T-helper 2 cell (primary cell): ENCODE measurements at places on chromosomes 6 and 20.

DNA sequence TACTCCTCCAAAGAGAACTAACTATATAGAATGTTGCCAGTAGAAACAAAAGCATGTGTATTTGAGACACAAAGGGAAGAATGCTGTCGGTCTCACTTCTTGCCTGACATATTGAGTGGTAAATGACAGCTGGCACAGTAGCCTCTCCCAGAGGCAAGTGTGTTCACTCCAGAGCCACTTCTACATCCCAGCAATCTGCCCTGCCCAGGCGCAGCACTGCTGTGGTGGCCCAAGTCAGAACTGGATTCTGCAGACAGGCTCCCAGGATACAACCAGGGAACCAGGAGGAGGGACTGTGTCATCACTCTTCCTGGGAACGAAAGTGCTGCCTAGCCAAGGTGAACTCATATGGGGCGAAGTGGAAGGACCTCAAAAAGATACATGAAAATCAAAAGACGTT is 103.2 kb upstream of the ARMC2 start:
- no peak for DNase-seq

- no peak for DNase-seq
Observed at GRCh38 chr20:50525681-50526080, 15.5 kb downstream of the PTPN1 start.

GRCh38 chr20:43691928-43692524 is 25.1 kb downstream of the MYBL2 start:
- DNase-seq = peak; percentile 61

DNA sequence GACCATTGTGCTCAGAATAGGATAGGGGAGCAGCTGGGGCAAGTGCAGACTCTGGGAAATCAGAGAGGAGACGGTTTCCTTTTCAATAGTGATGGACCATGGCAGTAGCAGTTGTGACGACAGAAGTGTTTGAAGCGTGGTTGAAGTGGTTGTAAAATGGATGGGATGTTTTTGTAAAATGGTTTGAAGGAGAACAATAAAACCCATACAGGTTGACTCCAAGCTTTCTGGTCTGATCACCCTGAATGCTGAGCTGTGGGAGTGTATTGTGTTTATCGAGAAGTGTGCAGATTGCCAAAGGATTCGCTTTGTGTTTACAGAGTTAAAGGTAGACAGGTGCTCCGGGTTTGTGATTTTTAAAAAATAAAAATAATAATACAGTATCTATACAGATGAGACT is 255.2 kb upstream of the SULF2 start:
- no peak for DNase-seq

- peak; percentile 60 for DNase-seq
Observed at GRCh38 chr20:4740774-4741431, 19.2 kb downstream of the PRND start.

DNA sequence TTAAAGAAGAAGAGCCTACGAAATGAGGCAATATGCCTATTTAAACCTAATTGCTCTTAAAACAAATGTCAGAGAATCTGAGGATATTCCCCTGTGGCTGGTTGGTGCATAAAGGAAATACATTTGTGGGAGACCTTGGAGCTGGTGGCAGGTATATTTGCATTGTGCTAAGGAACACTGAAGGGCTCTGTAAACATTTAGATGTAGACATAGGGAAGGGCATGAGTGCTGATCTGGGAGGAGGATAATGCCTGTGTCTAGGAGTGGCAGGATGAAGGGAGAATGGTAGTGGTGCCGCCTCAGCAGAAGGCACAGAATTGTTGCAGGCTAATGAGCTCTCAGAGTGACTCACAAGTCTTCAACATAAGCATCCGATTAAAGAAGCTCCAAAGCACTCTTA is 85.8 kb downstream of the CD164 start:
- no peak for DNase-seq

GRCh38 chr6:125574604-125575003 is 174.8 kb upstream of the HEY2 start:
- no peak for DNase-seq

GRCh38 chr6:109305028-109305427 is 77.2 kb downstream of the CD164 start:
- DNase-seq = no peak

- DNase-seq = no peak
Observed at GRCh38 chr20:17747431-17747846, 47.7 kb downstream of the BANF2 start.

DNA sequence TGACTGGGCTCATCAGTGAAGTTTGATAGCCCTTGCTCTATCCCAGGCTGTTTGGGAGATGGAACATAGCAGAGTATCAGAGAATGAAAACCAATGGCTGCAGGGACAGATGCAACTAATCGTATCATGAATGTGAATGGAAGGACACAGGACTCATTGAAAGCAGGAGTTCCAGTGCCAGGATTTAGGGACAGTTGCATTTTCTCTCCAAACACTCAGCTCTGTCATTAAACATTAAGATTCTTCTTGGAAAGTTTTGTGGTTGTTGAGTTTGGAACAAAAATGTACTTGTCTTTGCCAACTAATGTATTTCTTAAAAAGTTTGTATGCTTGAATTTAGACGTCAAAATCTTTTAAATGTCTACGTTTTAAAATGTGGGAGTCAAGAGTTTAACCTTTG is 31.0 kb upstream of the GSTA5 start:
- no peak for DNase-seq

- peak; percentile 1 for DNase-seq
Observed at GRCh38 chr6:107576852-107577251, 86.9 kb downstream of the SOBP start.

DNA sequence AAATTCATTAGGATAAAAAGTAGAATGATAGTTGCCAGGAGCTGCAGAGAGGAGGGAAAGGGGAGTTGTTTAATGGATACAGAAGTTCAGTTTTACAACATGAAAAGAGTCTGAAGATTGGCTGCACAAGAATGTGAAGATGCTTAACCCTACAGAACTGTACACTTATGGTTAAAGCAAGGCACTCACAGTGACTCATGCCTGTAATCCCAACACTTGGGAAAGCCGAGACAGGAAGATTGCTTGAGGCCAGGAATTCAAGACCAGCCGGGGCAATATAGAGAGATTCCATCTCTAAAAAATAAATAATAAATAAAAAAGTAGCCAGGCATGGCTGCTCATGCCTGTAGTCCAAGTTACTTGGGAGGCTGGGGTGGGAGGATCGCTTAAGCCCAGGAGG is 174.0 kb downstream of the TASP1 start:
- DNase-seq = no peak

DNA sequence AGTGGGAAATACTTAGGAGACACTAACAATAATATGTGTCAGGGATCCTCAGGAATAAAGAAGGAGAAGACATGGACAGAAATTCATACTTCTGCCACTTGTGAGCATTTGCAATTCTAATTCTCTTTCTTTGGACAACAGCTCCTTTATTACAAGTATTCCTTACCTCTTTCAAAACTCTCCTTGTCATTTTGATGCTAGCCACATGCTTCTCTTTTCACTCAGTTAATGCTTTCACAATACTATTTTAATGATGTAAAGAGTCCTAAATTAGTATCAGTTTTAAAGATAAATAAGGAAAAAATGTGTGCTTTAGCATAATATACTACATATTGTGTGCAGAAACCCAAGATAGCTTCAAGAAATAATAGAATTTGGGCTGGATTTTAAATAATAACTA is 62.5 kb downstream of the AHI1 start:
- DNase-seq = no peak

DNA sequence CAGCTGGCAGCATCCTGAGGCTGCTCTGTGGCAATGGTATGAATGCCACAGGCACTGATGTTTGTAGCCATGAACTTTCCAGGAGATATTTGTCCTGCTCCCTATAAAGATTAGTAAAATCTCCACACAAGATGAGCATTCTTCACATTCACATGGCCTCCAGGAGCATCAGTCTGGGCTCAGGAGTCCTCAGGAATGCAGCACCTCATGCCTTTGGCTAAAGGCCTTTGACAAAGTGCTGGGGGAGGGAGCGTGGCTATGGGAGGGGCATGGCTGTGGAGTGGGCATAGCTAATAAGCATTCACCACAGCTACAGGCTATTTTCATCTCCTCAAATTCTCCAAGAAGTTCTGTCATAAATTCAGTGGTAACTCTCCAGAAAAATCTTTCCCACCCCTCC is 90.5 kb upstream of the LY86 start:
- no peak for DNase-seq

DNA sequence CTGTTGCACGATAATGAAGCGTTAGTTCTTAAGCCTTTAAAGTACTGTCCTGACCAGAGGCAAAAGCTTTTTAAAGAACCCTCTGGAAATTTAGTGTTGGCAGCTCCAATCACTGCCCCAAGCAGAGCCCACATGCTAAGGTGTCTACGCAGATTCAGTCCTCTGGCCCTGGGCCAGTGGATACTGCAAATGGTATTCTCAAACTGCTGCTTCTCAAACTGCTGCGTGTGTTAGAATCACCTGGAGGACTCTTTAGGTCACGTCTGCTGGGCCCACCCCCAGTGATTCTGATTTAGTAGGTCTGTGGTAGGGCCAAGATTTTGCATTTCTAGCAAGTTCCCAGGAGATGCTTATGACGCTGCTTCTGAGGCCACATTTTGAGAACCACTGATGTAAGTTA is 96.0 kb upstream of the CCDC28A start:
- DNase-seq = no peak
